Stimulated activated CD8-positive, alpha-beta memory T cell treated with anti-CD3 and anti-CD28 coated beads, Interleukin-2, amount 100 ng/mL, for 1 hour (primary cell): ENCODE measurements at places on chromosomes 1 and 21.
A peak's percentile ranks its signal among the peaks of the same experiment; 100 is the strongest.

DNA sequence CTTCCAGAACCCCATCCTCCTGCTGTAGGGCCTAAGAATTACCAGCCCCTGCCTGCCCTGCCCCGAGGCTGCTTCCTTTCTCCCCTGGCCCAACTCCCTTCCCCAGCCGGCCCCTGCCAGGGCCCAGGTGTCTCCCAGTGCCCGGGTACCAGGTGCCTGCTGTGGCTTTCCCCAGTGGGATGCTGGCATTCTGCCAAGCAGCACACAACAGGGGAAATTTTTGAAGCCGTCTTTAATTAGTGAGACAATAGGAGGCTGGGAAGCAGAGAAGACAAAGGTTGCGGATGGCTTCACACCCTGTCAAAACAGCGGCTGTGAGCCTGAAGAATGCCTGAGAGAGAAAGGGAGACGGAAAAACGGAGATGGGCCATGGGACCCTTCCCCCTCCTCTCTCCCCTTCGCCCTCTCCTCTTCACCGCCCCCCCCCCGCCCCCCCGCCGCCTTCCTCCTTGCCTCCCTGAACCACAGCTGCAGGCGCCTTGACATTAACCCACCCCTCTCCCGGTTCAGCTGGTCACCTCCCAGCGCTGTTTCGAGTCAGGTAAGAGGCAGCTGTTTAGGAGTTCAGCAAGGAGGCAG is 33.6 kb downstream of the LRRN2 start:
- no peak for DNase-seq

GRCh38 chr1:165915932-165916348 is 88.5 kb downstream of the UCK2 start:
- DNase-seq = no peak

DNA sequence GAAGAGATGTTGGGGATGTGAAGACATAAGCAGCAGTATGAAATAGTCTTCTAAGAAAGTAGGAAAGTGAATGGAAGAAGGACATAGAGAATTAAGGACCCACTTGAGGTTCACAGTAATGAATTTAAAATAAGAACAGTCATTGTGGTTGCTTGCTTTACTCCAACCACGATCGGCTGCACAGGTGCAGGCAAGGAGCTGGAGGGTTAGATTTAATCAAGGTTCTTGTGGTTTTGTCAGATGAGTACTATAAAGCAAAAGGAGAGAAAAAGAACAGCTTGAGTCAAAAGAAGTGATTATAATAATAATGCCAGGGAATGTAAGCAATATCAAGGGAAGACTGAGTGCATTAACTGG is 46.1 kb upstream of the RBM34 start:
- DNase-seq = no peak

GRCh38 chr1:50300297-50300696 is 122.9 kb downstream of the DMRTA2 start:
- DNase-seq = no peak

- DNase-seq = no peak
These were observed 29.8 kb downstream of the PYHIN1 start for GRCh38 chr1:158961178-158961577.

DNA sequence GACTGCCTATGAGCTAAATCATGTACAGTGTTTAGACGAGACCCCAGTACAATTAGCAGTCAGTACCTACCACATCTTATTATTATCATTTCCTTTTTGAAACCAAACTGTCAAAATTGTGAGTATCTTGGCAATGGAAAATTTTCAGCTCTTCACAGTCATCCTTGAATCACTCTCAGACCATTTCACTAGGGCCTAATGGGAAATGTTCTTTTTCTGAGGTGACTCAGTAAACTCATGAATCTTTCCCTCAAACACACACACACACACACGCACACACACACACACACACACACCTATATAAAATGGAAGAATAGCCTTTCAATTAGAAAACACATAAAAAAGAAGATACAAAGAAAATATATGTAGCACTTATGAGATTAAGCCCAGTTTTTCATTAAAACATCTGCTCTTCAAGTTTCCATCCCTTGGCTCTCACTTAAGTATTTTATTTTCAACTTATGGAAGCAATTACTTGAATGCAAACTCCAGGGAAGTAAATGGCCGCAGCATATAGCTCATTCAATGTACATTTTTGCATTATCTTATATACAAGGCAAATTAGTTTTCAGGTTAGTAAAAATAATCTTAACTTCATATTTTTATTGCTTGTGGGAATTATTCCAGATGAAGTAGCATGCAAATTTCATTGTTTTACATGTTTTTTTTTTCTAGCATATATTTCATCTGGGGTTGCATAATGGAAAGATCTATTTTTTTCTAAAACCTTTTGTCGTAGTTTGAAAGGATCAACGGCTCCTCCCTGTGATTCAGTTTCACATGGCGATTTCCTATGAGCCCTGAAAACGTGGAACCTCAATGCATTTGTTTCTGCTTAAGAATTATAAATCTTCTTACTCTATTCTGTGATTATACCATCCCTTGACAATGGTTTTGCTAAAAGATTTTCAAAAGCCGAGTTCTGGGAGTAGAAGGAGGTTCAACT is 46.3 kb upstream of the TMPRSS15 start:
- no peak for DNase-seq

GRCh38 chr1:67557696-67558448 is 127.1 kb upstream of the GADD45A start:
- no peak for DNase-seq

GRCh38 chr21:16180614-16181013 is 450.8 kb downstream of the USP25 start:
- DNase-seq = no peak

GRCh38 chr21:39484711-39485276 is 33.0 kb downstream of the SH3BGR start:
- no peak for DNase-seq

GRCh38 chr1:25675729-25676476 is 59.3 kb downstream of the MAN1C1 start:
- peak; percentile 31 for DNase-seq

DNA sequence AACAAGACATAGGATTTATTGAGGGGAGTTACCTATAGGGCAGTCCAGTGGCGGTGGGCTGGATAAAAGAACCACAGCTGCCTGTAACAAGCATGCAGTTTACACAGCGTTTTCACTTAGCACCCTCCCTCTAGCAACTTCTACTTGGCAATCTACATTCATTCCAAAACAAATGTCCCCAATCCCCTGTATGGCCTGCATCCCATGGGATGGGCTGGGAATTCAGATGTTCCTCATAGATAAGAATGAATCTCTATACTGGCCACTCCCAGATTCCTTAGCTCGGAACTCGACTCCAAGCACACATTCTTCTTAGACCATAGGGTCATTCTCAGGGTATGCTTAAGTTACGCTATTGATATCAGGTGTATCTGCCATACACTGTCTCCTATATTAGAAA is 33.3 kb downstream of the PCP4 start:
- DNase-seq = no peak

DNA sequence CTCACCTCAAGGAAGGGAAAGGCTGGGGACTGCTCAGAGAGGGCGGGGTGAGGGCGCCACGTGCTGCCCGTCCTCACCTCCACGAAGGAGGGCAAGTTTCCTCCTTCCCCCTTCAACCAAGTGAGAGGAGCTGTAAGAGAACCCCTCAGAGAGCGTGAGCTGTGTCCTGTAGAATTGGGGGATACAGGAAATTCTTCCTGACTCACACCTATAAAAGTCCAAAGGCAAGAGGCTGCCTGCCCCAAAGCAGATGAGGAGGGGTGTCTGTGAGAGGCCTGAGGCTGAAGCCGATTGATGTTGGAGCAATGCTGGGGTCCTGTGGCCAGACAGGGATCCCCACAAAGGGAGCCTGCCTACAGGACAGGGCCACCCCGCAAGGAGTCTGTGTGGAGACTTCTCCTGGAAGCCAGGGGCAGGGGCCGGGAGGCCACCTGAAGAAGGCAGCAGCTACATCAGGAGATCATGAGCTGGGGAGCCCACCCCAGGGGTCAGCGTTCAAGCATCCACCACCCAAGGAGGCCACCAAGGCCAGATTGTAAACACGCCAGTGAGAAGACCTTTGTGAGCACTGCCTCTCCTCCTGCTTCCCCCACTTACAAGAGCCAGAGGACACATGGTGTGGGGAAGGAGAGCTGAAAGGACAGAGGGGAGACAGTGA is 27.7 kb downstream of the S100A6 start:
- DNase-seq = no peak

DNA sequence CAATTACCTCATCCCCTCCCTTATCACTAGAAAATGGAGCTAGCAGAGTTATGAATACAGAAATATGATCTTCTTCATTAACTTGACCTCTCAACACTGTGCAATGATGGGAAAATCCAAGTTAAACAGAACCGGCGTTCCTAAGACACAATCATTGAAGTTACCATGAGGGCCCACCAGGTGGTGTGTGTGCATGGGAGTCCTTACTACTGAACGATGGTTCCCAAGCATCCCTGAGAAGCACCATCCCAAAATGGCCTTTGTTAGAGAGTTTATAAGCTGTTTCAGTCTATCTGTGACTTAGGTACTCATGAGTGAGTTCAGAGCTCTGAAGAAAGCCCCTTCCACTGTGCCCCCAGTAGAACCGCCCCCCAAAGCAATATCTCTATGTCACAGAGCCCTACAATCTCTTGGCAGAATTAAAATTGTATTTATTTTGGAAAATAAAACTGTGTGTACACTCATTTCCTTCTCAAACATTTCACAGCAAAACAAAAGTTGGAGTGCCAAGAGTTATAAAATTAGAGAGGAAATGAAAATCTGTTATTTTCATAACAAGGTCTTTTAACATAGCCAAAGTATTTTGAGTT is 56.8 kb downstream of the PLD5 start:
- no peak for DNase-seq

- DNase-seq = peak; percentile 73
These were observed 1.5 kb downstream of the TOMM40L start for GRCh38 chr1:161227196-161227871.

- no peak for DNase-seq
These were observed 23.7 kb downstream of the KIAA1614 start for GRCh38 chr1:180936110-180937011.

- DNase-seq = no peak
These were observed 13.0 kb upstream of the MIIP start for GRCh38 chr1:12006167-12006921.

DNA sequence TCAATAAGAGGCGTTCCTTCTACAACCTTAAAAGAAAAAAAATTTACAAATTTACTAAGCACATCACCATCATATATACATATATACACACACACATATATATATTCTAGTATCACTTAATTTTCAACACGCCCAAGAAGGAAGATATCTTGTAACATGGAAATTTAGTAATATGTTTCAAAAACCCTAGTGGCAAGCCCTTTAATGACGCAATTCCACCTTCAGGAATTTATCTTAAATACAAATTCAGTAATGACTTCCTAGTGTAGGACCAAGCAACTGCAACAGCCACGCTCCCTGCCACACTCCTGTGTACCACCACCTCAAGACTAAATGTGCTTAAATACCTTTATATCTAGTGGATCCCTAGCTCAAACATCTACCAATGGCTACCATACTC is 12.5 kb downstream of the LBR start:
- no peak for DNase-seq

DNA sequence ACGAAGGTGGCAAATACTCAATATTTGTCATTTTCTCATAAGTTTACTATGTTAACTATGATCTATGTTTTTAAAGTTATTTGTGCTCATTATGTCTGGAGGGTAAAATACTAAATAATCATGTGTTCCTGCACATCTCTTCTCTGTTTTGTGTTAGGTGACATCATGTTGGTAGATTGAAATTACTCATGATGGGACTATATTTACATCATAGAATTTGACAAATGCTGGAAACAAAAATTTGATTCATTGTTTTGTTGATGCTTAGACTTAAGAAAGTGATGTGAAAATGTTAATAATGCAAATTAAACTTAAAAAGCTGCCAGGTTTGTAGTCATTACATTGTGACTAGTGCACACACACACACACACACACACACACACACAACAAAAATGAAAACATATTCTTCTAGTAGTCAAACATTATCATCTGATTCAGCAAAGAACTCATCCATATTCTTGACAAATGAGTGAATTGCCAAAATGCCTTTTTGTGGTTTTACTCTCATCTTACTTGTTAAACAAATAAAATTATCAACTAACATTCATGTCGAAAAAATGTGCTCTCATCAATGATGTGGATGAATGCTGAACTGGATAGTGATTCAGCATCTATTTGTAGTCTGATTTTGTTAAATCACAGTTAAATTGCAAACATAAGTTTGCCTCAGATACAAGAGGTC is 870.7 kb downstream of the BRINP3 start:
- DNase-seq = no peak

- DNase-seq = no peak
These were observed 82.6 kb upstream of the CCDC190 start for GRCh38 chr1:162943622-162944021.

- no peak for DNase-seq
These were observed 150.9 kb downstream of the KCNJ6 start for GRCh38 chr21:37765221-37765900.

GRCh38 chr1:161921990-161922389 is 101.7 kb downstream of the OLFML2B start:
- DNase-seq = no peak

DNA sequence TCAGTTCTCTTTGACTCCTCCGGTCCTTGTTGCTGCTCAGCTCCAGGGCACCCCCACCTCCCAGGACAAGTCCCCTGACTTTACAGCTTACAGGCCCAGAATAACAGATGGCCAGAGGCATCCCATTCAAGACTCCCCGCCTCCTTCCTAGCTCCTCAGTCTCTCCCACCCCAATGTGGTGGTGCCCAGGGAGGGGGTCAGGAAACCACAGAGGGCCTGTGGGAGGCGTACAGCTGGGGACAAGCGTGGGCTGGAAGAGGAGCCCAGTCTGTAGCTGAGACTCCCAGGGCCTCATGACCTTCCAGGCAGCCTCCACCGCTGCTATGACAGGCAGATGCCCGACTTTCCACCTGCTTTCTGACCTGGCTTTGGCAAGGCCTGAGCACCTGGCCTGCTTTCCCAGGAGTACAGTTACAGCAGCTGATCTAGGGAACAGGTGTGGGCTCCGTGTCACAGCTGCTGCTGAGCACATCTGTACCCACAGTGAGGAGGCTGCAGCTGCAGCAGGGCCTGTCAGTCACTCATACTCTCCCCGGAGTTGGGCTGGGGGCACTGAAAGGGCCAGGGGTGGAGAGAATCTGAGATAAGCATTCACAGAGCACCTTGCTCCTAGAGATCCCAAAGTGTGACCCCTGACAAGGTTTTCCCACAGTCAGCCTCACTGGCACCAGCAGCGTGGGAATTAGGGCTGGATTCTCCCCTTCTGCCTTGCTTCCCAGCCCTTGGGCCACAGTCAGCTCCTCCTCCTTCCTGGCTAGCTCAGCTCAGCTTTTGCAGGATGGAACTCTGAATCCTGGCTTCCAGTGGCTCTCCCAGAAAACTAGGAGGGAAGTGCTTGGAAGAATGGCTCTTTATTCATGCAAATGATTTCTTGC is 7.1 kb upstream of the NAV1 start:
- no peak for DNase-seq

- no peak for DNase-seq
These were observed 53.5 kb upstream of the PRELP start for GRCh38 chr1:203422116-203422515.

DNA sequence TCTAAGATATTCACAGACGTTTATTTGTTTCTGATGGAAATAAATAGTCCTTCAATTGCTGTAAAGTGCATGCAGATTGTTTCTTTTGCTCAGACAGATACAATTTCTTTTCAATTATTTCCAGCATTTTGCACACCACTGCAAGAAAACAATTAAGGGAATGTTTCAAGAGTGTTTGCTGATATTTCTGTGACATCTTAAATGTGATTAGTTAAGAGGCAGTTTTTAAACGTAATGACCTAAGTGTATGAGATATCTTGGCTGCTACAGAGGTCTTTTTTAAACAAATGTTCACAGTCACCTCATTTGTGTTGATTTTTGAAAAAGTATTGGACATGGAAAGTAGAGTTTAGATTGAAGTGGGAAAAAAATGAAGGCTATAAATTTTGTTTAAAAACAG is 262.3 kb upstream of the BRINP3 start:
- DNase-seq = no peak
